Heart left ventricle (tissue), 16 donors: ENCODE measurements at places on chromosomes 3 and 15. TPM values are rescaled to one million over a fixed set of nuclear protein-coding genes. Genes with fewer than 3 reads are reported as not detected.
A peak's percentile ranks its signal among the peaks of the same experiment; 100 is the strongest.

GRCh38 chr3:190192739-190193138 lies 72.0 kb upstream of the P3H2 start:
- no peak overlapping the region for H3K4me3 ChIP-seq

VILL gene
- 2.9 TPM for total RNA-seq

GRCh38 chr15:62099094-62099601 lies 32.4 kb downstream of the C2CD4A start:
- H3K4me1 ChIP-seq: peaks cover 7% of the 10 kb centered on the region
- H3K27ac ChIP-seq: no peak overlapping the region
- H3K4me3 ChIP-seq: no peak overlapping the region
- H3K36me3 ChIP-seq: no peaks in the 10 kb centered on the region

GRCh38 chr3:193620057-193620456 lies 27.0 kb downstream of the OPA1 start:
- no peak for DNase-seq
- H3K4me1 ChIP-seq: no peaks in the 10 kb centered on the region
- no peak overlapping the region for H3K27ac ChIP-seq
- peaks cover 87% of the 10 kb centered on the region for H3K36me3 ChIP-seq

- no peak overlapping the region for H3K4me3 ChIP-seq
- H3K4me1 ChIP-seq: peaks cover 5% of the 10 kb centered on the region
- no peaks in the 10 kb centered on the region for H3K27me3 ChIP-seq
- no peak overlapping the region for H3K27ac ChIP-seq
- H3K36me3 ChIP-seq: peaks cover 75% of the 10 kb centered on the region
Measured at GRCh38 chr3:101791778-101792177, 12.8 kb downstream of the NXPE3 start.

MORC1 gene
- not detected for total RNA-seq

DNA sequence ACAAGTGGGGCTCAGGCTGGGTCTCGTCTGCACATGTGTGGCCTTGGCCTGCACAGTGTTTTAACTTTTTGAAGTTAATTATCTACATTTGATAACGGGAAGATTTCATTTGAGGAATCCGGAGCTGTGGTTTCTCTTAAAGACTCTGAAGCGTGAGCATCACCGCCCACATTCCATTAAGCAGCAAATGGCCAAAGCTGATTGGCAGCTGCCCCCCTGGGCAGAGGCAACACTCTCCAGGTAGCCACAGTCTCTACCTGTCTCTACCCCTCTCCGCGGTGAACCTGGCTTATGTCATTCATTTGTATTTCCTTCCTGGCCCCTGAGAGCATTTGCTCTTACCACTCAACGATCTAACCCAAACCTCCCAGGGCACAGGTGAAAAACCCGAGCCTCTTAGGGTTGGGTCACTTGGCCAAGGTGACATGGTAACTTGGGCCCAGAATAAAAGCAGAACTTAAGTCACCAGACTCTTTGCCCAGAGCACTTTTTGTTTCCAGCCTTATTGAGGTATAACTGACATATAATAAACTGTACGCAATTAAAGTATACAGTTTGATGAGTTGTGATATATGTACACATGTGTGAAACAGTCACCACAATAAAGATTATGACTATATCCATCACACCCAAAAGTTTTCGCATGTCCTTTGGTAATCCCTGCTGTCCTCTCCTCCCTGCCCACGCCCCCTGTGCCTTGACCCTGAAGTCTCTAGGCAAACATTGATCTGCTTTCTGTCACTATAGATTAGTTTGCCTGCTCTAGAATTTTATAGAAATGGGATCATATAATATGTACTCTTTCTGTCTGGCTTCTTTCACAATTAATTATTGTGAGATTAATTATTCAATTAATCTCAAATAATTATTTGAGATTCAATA lies 245.7 kb upstream of the HES1 start:
- H3K27me3 ChIP-seq: no peaks in the 10 kb centered on the region
- no peaks in the 10 kb centered on the region for H3K36me3 ChIP-seq
- no peak overlapping the region for H3K4me3 ChIP-seq
- no peak for DNase-seq
- peaks cover 3% of the 10 kb centered on the region for H3K4me1 ChIP-seq

DNA sequence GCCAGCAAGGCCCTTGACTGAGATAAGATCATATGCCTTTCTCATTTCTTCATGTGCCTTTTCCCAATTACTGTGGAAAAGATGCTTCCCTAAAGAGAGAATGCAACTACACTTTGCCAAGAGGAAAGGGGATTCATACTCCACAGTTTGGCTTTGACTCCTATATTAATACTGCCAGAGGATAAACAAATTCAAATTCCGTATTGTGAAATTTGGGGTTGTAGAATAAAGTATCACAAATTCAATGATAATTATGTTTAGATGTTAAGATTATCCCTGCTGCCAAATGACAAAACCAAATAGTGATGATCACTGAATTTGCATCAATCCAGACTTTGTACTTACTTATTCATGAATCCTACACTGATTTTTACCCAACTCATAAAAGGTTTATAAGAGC lies 88.5 kb upstream of the MNS1 start:
- no peak for DNase-seq
- no peak overlapping the region for H3K4me3 ChIP-seq
- H3K27ac ChIP-seq: no peak overlapping the region
- no peaks in the 10 kb centered on the region for H3K27me3 ChIP-seq
- H3K36me3 ChIP-seq: no peaks in the 10 kb centered on the region
- H3K4me1 ChIP-seq: no peaks in the 10 kb centered on the region

P4HTM gene
- total RNA-seq: 34.6 TPM

DYNLT2B gene
- total RNA-seq: 3.8 TPM

DNA sequence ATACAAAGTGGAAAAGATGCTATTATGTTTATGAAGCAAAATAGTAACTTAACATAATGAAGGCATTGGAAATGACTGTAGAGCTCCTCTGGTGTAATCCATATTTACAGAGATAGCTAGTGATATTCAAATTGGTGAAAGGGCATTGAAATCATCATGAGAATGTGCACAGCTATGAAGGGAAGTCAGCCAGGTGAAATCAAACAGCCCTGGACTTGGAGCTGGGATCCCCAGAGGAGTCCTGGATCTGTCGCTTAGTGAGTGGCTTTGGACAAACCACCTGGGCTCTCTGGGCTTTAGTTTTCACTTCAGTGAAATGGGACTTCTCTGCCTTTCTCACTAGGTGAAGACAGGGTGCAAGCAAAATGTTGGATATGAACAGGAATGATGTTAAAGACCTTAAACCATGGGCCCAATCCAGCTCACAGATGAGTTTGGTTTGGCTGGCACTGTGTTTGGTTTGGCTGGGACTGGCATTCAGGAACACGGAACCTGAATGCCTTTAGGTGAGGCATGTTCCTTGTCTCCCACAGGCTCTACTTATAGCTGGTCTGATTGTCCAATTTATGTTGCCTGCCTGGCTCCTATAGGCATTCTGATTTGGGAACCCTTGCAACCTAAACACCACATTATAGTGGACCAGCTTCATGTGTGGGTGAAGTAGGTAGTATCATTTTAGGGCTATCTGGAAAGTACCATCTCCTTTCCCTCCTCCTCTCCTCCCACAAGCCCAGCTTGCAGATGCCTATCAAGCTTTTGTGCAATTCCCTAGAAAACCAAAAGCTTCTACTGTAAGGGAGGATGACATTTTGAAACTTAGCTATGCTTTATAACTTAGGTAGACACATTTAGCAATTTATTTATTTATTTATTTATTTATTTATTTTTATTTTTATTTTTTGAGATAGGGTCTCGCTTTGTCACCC lies 110.6 kb upstream of the TNFAIP8L3 start:
- no peaks in the 10 kb centered on the region for H3K4me1 ChIP-seq
- no peaks in the 10 kb centered on the region for H3K36me3 ChIP-seq
- no peak overlapping the region for H3K4me3 ChIP-seq
- no peak for DNase-seq

GRCh38 chr15:101620671-101621070 lies 31.5 kb downstream of the TM2D3 start:
- H3K4me3 ChIP-seq: no peak overlapping the region
- peaks cover 7% of the 10 kb centered on the region for H3K4me1 ChIP-seq
- no peak overlapping the region for H3K27ac ChIP-seq
- H3K36me3 ChIP-seq: no peaks in the 10 kb centered on the region
- no peaks in the 10 kb centered on the region for H3K27me3 ChIP-seq

ARID3B gene
- total RNA-seq: 3.1 TPM

- H3K4me3 ChIP-seq: no peak overlapping the region
- H3K36me3 ChIP-seq: no peaks in the 10 kb centered on the region
- no peak overlapping the region for H3K27ac ChIP-seq
- H3K27me3 ChIP-seq: no peaks in the 10 kb centered on the region
Measured at GRCh38 chr15:98764291-98764690, 116.0 kb downstream of the IGF1R start.

EIF4E3 gene
- 47.1 TPM for total RNA-seq

ACKR2 gene
- total RNA-seq: 2.4 TPM

KBTBD13 gene
- 7.7 TPM for total RNA-seq

GOLGA8J gene
- total RNA-seq: not detected

GRCh38 chr3:183430325-183430957 lies 2.0 kb upstream of the MCF2L2 start:
- peaks cover 7% of the 10 kb centered on the region for H3K4me1 ChIP-seq
- H3K36me3 ChIP-seq: no peaks in the 10 kb centered on the region
- DNase-seq: no peak
- H3K4me3 ChIP-seq: no peak overlapping the region
- no peak overlapping the region for H3K27ac ChIP-seq

- DNase-seq: no peak
- no peaks in the 10 kb centered on the region for H3K27me3 ChIP-seq
- no peak overlapping the region for H3K4me3 ChIP-seq
- no peaks in the 10 kb centered on the region for H3K36me3 ChIP-seq
- H3K4me1 ChIP-seq: peaks cover 22% of the 10 kb centered on the region
- H3K27ac ChIP-seq: peak overlapping the region; percentile 41
Measured at GRCh38 chr15:73605759-73606436, 27.3 kb downstream of the NPTN start.
